ENCODE measurements at places on chromosomes 1 and 21. TPM values are rescaled to one million over a fixed set of nuclear protein-coding genes. Genes with fewer than 3 reads are reported as not detected.

The TNN gene
- not detected for total RNA-seq

The RPAP2 gene
- 1.3 TPM for total RNA-seq

The HPDL gene
- 113 TPM for total RNA-seq

The MTARC1 gene
- 6.8 TPM for total RNA-seq

The GDAP2 gene
- 6.3 TPM for total RNA-seq
